Activated CD4-positive, alpha-beta T cell treated with anti-CD3 and anti-CD28 coated beads for 36 hours (primary cell): ENCODE measurements at places on chromosomes 1 and 21.

DNA sequence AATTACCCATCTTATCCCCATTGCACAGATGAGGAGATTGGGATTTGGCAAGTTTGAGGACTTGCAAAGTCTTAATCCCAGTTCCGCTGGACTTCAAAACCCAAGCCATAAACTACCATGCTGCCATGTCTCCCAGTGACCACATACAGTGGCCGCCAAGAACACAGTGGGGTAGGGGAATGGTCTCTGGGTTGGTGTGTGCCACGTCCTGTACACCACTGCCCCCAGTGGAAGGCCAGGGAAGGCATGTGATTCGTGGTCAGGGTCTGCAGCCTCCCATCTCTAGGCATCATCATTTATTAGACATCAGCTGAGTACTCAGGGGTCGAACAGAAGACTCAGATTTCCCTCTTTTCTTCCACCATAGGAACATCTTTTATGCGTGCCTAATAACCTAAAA, 76.0 kb downstream of the MAN1C1 start:
- peak; percentile 52 for DNase-seq

DNA sequence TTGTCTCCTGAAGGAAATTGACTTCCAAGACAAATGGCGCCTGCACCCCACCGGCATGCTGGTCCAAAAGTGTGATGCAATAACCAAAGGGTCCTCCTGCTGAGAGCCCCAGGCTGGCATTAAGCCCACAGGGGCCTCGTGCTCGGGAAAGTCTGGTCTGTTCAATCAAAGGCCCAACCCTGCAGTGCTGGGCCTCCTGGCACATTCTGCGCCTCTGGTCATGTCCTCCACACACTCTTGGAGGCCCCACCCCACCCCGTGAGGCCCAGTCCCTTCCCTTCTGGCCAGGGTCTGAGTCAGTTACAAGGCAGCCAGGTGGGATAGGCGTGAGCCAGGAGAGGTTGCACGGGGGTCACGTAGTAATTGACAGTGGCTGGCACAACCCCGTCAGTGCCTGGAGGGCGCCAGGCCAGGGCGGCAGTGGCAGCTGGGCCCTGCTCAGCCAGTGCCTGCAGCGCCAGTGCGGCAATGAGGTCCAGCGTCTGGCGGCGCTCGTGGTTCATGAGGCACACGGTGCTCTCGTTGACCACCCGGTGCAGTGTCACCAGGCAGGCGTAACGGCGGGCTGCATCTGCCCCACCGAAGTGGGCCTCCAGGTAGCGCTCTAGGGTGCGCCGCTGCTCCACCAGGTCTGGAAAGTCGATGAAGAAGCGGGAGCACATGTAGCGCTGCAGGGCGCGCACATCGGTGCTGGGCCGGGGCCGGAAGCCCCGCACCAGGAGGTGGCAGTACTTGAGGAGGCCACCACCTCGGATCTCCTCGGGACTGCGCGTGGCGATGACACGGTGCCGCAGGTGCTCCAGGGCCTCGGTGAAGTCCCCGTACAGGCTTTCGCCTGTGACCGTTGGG, 6.8 kb downstream of the TENT5B start:
- DNase-seq, result no peak

DNA sequence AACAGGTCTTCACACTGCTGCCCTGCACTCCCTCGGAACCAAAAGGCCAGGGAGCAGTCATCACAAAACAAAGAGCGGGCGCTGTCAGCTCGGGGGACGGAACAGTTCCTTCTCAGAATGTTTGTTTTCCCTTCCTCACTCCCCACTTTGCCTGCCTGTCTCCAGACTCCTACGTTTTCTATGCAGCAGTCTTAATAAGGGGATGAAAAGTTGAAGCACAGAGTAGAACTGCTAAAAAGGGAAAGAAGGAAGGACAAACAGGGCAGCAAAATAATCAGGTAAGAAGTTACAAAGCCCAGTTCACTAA, 738 bp upstream of the GPR161 start:
- DNase-seq, result no peak

DNA sequence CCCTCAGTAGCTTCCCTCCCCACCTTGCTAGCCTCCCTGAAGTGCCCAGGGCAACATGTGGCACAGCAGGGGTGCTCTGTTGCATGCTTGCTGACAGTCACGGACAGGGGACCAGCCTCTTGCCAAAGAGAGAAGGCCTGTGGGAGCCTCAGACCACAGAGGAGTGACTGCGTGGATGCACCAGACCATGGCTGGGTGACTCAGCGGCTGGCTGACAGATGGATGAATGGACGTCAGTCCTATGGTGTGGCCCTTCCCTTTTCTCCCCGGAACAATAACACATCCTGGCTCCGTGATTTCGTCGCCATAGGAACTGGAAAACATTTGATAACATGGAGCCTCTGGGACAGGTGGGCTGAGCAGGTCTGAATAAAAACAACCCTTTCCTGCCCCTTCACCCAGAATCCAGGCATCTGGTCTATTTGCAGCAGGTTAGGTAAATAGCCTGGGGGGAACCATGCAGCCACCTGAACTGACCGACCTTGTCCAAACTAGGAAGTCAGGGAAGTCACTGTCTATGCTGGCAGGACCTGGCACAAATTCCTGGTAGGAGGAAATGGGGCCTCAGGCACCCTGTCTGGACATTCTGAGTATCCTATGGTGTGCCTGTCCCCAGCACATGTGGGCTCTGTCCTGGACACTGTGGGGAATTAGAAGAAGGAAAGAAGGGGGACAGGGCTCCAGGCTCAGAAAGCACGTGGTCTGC, 53.3 kb downstream of the NENF start:
- no peak for DNase-seq

GRCh38 chr1:32724678-32725614, 22.4 kb upstream of the SYNC start:
- DNase-seq, result peak; percentile 54

GRCh38 chr1:1703796-1704195, 11.2 kb upstream of the SLC35E2B start:
- no peak for DNase-seq

GRCh38 chr21:32056791-32057190, 184.0 kb downstream of the HUNK start:
- DNase-seq, result no peak

- DNase-seq, result no peak
Observed at GRCh38 chr1:95407886-95408291, 173.9 kb downstream of the RWDD3 start.

DNA sequence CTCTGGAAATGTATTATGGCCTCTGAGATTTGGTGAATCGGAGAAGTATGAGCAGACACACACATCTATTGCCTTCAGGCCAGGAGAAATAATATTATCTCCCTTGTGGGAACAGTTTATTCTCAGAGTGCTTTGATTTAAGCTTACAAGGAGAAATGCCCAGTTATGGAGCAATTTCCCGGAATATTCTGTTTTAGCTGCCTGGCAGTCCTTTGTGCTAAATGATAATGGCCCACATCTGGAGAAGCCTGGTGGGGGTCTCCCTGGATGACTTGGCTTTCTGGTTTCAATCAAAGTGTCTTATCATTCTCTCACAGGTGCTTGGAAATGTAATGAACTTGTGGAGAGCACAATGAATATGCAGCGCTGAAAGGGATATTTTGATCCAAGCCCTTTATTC, 389.6 kb upstream of the USP24 start:
- DNase-seq, result no peak
